ENCODE measurements at places on chromosomes 12 and 14.

- no peak for DNase-seq
Measured at GRCh38 chr12:109726511-109727038, 12.9 kb downstream of the FAM222A start.

DNA sequence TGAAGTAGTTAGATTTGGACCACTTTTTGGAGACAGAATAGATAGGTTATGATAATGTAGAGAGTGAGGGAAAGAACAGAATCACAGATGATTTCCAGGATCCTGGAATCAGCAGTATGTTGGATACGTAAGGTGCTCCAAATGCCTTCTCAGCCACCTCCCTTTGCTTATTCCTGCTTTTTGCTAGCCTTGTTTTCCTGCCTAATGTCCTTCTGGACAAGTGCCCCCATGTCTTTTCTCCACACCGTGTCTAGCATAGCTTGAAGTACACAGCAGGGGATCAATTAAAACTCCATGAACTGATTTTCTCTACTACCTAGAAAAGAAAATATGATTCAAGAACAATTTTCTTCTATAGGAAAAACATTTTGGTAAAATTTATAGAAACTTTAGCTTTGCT is 144.0 kb downstream of the SYT1 start:
- no peak for DNase-seq

GRCh38 chr12:67758119-67758518 is 109.6 kb downstream of the DYRK2 start:
- no peak for DNase-seq

GRCh38 chr14:100670753-100671049 is 56.0 kb upstream of the DLK1 start:
- DNase-seq, result no peak

DNA sequence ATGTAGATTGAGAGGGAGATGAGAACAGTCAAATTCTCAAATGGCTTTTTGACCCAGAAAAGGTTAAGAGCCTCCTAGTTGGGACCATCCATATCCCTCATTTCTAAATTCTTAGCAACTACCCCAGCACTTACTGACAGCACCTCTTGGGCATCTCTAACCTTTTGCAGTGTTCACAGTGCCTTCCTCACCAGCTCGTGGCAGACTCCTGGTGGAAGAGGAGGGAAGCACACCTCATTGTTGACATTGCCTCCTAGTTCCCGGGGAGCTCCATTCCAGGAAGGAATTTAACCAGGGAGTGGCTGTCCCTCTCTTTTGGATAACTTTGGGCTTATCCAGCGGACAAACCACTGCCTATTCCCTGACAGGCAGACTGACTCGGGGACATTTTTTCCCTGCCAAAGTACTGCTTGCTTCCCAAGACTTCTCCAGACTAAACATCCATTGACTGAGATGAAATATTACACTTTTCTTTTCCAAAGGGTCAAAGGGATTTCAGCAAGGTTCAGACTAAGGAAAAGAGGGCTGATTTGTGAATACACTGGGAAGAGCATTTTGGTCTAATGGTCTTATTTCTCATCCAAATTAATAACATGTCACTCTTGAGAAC is 9.0 kb upstream of the OR6J1 start:
- DNase-seq, result peak; percentile 75

- no peak for DNase-seq
Measured at GRCh38 chr12:119341020-119341419, 6.5 kb downstream of the CCDC60 start.

GRCh38 chr14:35362450-35362849 is 42.1 kb downstream of the NFKBIA start:
- DNase-seq, result no peak

DNA sequence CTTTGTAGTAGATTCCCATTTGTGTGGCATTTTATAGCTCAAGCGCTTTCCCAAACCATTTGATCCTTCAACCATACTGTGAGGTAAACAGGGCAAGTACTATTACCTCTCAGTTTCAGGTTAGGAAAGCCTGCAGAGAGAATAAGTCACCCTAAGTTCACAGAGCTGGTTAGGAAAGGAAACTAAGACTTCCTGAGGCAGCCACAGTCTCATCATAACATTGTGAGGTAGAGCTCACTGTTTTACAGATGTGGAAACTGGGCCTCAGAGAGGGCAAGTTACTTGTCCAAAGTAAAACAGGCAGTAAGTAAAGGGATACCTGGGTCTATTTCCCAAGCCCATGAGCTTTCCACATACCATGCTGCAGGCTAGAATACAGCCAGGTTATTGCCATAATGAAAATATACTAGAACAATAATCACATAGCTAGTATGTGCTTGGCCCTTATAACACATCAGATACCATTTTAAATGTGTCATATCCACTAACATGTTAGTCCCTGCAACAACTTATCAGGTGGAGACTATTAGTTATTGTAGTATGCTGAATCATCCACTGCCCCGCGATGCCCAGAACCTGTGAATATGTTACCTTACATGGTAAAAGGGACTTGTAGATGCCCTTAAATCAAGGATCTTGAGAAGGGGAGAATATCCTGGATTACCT is 150.9 kb upstream of the GRIP1 start:
- DNase-seq, result peak; percentile 92

DNA sequence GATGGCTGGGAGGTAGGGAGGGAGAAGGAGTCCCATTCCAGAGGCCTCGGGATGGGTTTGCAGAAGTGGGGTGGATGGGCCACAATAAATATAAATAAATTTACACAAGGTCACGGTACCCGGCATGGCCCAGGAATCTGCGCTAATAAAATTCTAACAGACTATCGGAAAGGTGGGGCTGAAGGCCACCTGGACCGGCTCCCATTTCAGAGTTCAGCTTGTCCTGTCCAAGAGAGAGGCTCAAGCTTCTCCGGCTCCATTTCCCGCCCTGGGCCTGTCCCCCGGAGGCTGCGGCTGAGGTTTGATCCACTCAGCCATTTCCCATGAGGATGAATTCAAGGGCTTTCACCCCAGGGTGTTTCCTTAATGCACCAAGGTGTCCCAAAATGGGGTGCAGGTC is 30.2 kb downstream of the FOXN4 start:
- DNase-seq, result no peak

DNA sequence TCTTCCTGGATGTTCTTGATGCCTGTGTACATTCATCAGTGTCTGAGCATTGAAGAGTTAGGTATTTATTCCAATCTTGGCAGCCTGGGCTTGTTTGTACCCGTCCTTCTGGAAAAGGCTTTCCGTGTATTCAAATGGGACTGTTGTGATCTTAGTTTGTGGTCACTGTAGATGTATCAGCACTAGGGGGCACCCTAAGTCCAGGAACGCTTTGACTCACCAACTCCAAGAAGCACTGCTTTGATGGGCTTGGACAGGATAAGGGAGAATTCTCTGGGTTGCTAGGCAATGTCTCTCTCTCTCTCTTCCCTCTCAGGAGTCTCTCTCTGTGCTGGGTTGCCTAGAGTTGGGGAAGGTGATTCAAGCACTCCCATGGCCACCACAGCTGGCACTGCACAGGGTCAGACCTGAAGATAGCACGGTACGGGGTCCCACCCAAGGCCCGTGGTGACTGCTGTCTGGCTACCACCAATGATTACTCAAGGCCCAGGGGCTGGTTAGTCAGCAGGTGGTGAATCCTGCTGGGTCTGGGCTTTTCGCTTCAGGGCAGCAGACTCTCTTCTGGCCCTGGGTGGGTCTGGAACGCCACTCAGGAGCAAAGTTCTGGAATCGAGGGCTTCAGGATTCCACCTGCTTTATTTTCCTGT is 211.1 kb upstream of the RGS6 start:
- peak; percentile 95 for DNase-seq

- DNase-seq, result no peak
Measured at GRCh38 chr12:75630091-75630490, 118.7 kb upstream of the KRR1 start.

DNA sequence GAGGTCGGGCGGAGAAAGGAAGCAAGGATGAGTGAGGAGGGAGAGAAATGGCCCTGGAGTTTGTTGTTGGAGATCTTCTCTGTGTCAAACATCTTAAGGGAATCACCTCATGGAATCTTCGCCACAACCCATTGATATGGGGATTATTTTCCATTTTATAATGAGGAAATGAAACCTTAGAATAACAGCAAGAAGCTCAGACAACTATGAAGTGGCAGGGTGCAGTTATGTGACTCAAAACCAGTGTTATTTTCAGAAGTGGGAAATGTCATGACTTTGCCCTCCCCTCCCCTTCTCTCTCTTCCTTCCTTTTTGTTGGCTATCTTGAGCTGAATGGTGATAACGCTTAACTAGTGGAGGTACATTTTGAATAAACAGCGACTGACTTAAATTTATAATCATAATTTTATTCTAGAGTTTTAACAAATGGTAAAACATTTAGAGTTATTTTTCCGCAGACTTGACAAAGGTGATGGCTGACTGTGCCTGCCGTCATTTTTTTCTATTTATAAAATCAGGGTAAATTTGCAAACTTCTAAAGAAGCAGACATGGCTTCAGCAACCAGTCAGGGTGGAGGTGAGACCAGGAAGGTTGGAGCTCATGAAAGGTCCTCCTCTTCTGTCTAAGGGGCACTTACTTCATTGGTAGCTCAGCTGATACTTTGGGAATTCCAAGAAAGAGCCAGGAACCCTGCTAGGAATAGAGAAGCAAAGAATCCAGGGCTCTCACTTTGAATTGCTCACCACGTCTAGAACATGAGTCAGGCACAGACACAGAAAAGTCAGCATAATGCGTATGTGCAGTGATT is 232.4 kb downstream of the RGS6 start:
- no peak for DNase-seq

DNA sequence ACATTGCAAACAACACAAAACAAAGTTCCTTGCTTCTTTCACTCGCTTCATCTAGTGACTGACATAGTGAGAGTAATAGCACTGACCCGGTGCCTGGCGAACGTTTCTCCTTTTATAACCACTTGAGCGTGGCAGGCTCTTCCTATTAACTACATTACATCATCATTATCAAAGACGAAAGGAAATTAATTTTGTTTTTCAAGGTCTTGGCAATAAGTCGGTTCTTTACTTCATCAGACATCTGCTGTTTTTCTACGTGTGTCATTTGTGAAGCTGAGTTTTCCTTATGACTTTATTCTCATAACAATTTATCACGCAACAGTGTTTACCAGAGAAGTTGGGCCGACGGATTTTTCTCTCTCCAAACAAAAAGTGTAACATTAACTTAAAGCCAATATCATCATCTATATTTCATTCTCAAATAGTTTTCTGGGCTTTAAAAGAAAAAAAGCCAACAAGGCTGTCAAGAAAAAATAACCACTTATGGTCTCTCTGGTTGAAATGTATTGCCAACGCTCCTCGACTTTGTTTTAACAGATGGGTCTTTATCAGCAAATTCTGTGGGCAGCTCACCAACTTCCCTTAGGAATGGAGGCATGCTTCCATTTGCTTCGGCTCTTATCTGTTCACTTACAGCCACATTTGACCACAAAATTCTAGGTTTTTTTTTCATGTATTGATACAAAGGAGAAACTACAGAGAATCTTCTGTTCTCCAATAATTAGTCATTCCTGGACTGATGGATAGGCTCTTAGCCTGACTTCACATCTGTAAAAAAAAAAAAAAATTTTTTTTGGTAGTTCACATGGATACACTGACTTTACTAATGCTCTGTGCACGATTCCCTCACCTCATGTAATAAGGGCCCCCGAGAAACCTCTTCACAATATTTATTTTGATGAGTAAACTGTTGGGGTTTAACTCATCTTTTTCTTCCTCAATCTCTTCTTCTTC is 97.1 kb upstream of the CDKN3 start:
- no peak for DNase-seq

GRCh38 chr12:67881565-67881964 is 107.7 kb upstream of the IFNG-AS1 start:
- peak; percentile 73 for DNase-seq

DNA sequence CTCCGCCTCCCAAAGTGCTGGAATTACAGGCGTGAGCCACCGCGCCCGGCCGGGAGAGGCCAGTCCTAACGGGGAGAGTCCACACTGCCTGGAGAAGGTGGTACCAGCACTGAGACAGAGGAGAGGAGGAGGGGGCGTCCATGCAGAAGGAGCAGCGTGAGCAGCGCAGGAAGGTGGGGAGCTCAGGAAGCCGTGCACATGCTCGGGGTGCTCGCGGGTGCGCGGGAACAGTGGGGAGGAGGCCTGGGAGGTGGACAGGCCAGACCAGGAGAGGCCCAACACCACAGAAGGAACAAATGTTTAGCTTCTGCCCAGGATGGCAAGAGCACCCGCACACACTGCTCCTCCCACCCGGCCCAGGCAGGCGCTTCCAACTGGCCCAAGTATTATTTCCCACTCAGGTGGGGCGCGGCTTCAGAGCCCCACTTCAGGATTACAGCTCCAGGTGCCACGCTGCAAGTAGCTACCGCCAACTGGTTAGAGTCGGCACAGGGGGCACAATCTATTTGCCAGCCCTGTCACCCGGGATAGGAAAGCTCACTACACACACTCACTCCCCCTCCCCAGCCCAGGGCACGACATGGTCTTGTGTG is 80.8 kb upstream of the BCL11B start:
- DNase-seq, result no peak

GRCh38 chr14:34171431-34172172 is 220.7 kb upstream of the EGLN3 start:
- DNase-seq, result no peak

DNA sequence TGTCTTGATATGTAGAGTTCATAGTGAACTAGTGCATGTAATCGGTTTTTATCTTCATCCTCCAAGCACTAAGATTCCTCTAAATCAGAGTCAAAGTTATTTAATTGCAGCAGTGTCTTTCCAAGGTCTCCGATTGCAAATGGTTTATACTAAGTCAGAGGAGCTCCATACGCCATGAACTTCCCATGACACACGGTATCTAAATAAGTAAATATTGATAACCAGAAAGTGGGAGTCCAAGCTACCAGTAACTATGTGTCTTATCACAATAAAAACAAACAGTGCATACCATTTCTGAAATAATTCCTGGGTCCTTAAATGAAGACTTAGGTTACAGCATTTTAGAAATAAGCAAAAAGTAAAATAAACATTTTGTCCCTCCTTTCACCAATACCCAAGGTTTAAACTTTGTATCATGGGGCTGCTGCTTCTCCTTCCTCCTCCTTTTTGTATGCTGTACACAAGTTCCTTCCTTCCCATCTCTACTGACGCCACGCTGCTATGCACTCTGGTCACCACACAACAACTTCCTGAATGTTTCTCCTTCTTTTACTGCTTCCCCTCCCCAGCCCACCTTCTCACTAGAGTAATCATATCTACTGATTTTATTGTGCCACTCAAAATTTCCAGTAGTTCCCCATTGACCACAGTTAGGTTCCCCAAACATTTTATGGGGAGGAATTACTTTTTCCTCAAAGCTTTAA is 10.7 kb downstream of the NR1H4 start:
- DNase-seq, result no peak

- DNase-seq, result no peak
Measured at GRCh38 chr12:123027726-123028445, 47.4 kb downstream of the ARL6IP4 start.

DNA sequence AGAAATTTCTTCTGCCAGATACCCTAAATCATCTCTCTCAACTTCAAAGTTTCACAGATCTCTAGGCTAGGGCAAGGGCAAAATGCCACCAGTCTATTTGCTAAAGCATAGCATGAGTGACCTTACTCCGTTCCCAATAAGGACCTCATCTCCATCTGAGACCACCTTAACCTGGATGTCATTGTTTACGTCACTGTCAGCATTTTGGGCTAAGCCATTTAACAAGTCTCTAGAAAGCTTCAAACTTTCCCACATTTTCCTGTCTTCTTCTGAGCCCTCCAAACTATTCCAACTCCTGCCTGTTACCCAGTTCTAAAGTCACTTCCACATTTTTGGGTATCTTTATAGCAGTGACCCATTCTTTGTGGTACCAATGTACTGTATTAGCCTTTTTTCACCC is 259.2 kb upstream of the KITLG start:
- DNase-seq, result no peak
